ENCODE measurements at places on chromosomes 6 and 20.

DNA sequence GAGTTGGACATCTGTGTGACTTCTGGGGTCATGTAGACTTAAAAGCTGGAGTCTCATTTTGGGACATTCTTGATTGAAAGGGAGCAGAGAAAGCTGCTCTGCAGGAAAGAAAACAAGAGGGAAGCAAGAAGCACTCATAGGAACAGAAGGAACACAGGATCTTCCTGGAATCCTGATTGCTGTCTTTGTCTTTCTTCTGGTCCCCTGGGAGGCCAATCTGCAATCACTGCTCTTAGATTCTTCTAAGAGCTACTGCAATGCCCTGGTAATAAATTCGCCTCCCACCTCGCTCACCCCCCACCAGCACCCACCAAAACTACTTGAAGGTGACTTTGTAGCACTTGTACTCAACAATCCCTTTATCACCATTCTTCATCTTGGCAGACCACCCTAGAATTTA, 51.8 kb downstream of the SLC35B3 start:
- ATAC-seq: no peak

DNA sequence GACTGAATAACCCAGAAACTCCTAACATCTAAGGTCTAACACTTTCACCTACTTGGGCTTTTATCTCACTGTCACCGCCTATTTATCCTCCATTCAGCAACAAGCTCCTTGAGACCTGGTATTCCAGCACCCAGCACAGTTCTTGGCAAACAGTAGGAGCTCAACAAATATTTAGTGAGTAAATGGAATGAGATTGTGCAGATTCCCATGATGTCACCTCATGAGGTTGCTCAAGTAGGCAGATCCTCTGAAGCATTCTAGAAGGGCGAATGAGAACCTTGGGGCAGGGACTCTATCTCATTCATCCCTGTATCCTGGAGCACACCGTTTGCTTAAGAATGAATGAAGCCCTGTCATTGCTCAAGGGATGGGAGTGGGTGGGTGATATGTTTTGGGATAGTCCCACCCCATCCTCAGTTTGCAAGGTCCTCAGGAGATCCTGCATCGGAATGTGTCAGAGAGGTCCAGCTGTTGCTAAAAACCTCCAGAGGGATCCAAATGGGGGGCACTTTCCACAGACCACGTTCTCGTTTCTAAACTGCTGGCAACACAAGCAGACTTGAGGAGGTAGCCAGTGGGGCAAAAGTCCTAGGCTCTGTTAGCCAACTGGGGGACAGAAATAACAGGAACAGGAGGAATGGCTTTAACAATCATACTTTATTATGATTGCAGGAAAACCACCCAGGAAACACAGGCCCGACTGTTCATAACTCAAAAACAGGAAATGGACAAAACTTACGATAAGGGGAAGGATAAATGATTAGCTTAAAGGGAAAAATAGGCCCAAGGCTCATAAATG, 42.0 kb downstream of the EDN1 start:
- no peak for ATAC-seq

GRCh38 chr6:87102151-87102621, 7.3 kb upstream of the CGA start:
- ATAC-seq: no peak

GRCh38 chr20:46893877-46894578, 615 bp upstream of the EYA2 start:
- no peak for ATAC-seq

DNA sequence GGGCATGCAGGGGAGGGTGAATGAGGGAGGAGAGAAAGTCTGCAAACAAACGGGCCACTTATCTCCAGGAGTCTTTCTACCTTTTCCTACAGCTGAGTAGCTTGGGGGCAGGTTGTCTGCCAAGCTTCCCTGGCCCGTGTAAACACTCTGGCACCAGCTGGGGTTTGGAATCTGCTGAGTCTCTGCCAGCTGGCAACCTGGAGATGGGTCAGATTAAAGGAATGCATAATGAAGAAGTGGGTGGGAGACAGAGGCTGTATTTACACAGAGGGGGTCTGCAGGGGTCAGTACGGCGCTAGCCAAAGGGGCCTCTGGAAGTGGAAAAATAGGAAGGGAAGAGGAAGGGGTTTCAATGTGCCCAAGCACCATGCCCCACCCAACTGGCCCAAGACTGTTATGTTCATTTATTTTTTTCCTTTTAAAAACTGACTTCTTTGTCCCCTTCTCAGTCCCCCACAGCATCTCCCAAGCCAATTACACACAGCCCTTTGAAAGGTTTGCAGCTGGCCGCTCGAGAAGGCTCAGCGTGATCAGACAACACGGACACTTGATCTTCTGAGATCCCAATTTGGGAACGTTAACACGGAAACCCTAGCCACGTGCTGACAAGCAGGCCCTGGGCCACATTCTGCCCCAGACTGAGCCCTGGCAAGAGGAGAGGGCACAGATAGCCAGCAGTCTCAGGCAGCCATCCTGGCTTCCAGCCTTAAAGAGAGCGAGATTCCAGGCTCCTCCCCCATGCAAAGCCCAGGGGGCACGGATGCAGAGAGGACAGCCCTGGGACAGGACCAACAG, 25.2 kb downstream of the TRAM2 start:
- no peak for ATAC-seq

DNA sequence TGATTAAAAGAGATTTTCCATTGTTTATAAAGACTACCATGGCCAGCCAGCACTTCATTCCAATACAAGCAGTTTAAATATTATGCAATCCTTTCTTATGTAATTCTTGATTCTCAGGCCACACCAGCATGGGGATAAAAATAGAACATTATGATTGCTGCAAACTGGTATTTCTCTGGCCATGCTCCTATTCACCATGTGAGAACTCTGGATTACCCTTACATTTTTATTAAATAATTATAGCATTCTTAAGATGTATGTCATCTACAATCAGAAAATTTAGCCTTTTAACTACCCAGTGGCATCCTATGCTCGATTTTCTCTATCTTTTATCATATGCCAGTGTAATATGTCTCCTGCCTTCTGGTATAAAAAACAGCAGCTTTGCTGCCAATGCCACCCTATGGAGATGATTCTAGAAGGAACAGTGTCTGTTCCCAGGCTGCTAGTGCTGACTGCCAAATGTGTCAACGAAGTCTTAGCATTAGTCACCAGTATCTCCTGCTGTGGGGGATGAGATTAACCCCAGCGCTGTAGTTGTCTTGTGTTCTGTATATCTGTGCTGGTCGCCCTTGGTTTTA, 501.4 kb downstream of the BCKDHB start:
- ATAC-seq: no peak

GRCh38 chr20:53757472-53757913, 163.9 kb upstream of the ZNF217 start:
- ATAC-seq: no peak

- ATAC-seq: no peak
Measured at GRCh38 chr20:8535403-8536261, 403.6 kb downstream of the PLCB1 start.

GRCh38 chr20:37598100-37598543, 70.4 kb upstream of the BLCAP start:
- no peak for ATAC-seq

DNA sequence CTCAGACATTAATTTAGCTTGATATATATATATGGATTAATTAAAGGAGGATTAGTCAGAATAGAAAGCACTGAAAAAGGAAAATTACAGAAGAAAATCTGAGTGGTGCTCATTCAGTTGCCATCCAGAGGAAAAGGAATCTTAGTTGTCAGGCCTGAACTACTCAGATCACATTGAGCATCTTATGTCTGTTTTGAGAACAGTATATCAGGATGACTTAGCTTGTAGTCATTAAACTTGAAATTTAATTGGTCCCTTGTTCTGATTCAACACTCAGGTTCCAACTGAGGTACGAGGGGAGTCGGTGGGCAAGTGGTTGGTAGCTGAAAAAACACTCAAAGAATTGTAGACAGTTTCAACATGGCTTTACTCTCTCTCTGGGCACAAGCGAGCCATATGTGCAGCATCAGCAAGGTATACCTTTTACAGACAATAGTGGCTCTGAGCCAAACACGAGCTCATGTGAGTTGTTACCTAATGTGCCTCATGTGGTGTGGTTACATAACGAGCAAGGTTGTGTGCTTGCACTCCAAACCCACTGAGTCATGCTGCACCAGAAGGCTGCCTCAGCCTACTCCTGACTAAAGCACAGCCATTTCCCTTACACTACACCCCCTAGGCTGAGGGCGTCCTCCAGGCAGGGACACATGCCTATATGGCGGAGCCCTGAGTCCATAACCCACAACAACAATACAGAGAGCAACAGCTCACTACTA, 73.0 kb upstream of the HMGN3 start:
- ATAC-seq: no peak

DNA sequence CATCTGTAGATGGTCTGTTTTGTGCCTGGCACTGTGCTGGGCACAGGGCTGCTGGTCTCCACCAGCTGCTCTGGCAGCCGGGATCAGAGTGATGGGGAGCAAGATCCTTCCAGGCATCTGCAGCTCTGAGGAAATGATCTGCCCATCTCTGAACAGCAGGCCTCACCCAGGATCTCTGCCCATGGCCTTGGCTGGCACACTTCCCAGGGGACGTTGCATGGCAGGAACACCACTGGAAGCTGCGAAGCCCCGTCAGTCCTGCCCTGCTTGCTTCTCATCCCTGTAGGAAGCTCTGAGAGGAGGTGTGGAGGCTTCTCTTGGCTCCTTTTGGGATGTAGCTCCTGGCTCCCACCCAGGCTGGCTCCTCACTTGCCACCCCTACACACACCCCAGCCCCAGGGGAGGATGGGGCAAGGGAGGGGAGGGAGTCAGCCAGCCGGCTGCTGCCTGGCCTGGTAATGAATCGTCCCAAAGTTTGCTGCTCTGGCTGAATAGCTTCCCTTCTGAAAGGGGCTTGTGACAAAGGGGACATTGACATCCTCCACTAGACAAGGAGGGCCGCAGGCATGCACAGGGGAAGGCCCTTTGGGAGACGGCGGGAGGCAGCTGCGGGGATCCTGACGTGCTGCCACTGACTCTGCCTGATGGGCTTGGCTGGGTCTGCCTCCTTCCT, 108.9 kb downstream of the VEGFA start:
- no peak for ATAC-seq

DNA sequence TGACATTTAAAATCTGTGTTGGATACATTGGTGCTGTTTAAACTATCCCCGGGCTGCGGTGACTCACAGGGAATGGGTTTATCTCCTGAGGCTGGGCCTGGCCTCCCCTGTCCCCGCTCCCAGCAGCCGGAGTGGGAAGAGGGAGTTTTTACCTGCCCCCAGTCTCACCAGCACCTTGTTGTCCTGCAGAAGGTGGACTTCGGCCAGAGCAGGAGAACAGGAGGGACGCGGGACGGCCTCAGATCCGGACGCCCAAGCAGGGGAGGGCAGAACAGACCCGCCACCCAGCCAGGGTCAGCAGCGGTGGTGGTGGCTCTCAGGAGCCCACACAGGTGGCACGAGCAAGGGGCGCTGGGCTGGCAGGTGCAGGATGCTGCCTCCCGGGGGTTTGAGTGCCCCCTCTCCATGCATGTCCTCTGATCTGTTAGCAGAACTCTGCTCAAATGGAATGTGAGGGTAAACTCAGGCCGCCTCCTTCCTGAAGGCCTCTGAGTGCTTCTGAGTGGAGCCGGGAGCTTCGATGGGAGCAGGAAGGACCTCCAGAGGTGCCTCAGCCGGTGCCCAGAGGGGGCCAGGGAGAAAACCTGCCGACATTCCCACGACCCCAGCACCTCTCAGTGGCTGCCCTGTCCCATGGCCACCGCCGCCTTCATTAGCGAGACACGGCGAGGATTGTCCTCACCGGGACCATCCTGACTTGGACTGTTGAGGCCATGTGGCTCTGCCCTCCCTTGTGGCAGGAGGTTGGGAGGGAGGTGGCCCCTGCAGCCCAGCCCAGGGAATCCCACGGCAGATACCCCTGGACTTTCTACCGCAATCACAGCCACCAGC, 43.4 kb upstream of the MRGBP start:
- no peak for ATAC-seq

DNA sequence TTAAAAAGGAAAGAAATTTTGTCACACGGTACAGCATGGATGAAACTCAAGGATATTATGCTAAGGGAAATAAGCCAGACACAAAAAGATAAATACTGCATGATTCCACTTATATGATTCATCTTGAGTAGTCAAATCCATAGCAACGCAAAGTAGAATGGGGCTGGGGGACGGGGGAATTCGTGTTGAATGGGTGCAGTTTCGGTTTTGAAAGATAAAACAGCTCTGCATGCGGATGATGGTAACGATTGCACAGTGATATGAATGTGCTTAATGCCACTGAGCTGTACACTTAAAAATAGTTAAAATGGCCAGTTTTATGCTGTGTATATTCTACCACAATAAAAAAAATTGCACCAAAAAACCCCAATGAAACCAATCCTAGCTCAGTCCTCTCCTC, 52.9 kb upstream of the SIRPA start:
- ATAC-seq: no peak

DNA sequence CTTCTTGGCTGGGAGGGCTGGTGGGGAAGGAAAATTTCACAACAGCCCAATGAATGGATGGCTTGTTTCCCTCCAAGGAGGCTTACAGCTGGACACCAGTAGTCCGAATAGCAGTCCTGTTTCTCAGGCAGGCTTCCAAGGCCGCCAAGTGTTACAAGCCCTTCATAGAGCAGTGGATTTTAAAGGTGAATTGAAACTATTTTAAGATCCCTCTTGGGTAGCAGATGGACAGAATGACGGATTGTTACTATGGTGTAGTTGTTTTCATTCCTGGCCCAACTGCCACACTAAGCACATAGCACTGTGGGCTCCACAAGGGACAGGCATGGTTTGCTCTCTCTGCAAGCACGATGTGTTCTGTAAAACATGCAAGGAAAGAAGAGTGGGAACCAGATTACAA, 203.3 kb upstream of the TAB2 start:
- no peak for ATAC-seq

GRCh38 chr6:4902363-4902762, 101.5 kb downstream of the RPP40 start:
- no peak for ATAC-seq

DNA sequence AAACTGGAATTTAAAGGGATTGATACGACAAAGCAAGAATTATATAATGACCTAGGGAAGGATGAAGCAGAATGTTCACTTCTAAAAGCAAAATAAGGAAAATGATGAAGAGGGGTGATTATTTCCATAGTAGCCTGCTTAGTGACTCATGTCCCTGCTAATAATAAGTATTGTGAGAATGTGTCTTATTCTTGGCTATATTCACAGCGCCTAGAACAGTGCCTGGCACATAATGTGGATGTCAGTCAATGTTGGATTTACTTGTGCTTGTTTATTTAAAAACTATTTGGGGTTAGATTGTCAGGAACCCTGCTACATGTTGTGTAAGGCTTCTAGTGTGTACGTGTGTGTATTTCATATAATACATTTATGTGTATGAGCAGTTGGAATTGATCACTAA, 85.1 kb downstream of the ZFAND3 start:
- ATAC-seq: no peak

GRCh38 chr20:54140067-54140466, 33.7 kb downstream of the CYP24A1 start:
- no peak for ATAC-seq

DNA sequence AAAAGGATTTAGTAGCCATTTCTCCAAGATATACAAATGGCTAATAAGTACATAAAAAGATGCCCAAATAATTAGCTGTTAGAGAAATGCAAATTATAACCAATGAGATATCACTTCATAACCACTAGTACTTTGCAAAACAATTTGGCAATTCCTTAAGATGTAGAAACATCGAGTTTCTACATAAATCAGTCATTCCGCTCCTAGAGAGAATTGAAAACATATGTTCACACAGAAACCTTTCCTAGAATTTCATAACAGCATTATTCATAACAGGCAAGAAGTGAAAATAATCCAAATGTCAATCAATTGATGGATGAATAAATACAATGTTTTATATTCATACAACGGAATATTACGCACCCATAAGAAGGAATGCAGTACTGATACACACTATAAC, 20.5 kb upstream of the NT5E start:
- ATAC-seq: no peak

- ATAC-seq: no peak
Measured at GRCh38 chr20:41007481-41007880, 21.1 kb upstream of the TOP1 start.
